MM.1S (cell line): ENCODE measurements at places on chromosomes 1 and 21.

DNA sequence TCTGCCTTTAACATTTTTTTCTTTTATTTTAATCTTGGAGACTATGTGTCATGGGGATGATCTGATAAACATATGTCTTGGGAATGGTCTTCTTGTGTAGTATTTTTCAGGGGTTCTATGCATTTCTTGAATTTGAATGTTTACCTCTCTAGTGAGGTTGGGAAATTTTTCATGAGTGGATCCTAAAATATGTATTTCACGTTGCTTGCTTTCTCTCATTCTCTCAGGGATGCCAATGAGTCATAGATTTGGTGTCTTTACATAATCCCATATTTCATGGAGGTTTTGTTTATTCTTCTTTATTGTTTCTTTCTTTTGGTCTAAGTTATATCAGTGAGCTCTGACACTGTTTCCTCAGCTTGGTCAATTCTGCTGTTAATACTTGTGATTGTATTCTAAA is 1237.2 kb downstream of the PLA2G4A start:
- DNase-seq, result no peak

- no peak for DNase-seq
Measured at GRCh38 chr1:185914089-185914488, 179.9 kb downstream of the HMCN1 start.

- DNase-seq, result no peak
Measured at GRCh38 chr1:245046769-245047168, 108.0 kb upstream of the KIF26B start.

DNA sequence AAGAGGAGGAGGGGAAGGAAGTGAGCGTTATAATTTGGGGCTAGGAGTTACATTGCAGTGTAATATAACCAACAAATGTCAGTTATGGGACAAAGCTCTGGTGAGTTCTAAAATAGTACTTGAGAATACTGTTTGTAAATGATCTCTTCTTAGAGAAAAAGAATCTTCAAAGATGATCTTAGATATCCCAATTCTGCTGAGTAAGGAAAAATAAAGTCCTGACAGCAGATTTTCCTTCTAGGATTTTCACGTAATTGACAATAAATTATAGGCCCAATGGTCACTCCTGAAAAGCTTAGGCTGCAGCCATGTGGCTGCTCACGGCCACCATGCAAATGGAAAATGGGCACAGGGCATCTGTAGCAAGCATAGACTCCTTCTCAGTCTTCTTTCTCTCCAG is 241.6 kb downstream of the SIPA1L2 start:
- no peak for DNase-seq

GRCh38 chr1:156140879-156141707 is 12.3 kb upstream of the SEMA4A start:
- no peak for DNase-seq
